ENCODE measurements at places on chromosomes 6 and 20. TPM values are rescaled to one million over a fixed set of nuclear protein-coding genes. Genes with fewer than 3 reads are reported as not detected.

DNA sequence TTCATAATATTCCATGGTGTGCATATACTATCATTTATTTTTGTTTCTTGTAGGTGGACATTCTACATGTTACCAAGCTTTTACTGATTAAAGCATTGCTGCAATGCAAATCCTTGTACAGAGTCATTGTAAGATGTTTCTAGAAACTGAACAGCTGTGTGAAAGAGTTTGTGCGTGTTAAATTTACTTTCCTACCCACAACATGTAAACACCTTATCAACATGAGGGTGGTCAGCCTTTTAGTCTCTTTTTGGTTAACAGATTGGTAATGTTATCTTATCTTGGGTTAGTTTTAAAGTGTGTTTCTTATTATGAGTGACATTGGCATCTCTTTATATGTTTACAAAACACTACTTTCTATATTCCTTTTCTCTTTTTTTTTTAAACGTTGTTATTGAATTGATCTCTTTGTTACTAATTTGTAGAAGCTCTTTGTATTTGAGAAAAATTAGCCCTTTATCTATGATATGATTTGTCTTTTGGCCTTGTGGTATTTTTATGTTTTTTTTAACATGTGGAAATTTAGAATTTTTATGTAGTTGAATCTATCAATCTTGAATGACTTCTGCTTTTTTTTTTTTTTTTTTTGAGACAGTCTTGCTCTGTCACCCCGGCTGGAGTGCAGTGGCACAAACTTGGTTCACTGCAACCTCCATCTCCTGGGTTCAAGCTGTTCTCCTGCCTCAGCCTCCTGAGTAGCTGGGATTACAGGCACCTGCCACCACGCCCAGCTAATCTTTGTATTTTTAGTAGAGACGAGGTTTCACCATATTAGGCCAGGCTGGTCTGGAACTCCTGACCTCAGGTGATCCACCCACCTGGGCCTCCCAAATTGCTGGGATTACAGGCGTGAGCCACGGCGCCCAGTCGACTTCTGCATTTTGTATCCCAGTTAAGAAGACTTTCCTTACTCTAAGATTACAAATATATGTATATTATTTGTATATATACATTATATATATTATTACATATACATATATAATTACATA lies 112.1 kb downstream of the TCP11 start:
- no peak overlapping the region for H3K27ac ChIP-seq
- DNase-seq: no peak
- peaks cover 30% of the 10 kb centered on the region for H3K4me1 ChIP-seq
- H3K4me3 ChIP-seq: no peak overlapping the region

CLDN20 gene
- total RNA-seq: not detected

TGM2 gene
- 0.72 TPM for total RNA-seq

TFEB gene
- total RNA-seq: 0.48 TPM

- no peak overlapping the region for H3K4me3 ChIP-seq
- no peaks in the 10 kb centered on the region for H3K4me1 ChIP-seq
- H3K27ac ChIP-seq: no peak overlapping the region
- H3K36me3 ChIP-seq: no peaks in the 10 kb centered on the region
- no peak for DNase-seq
Observed at GRCh38 chr20:55596431-55596830, 408.9 kb downstream of the CBLN4 start.

DNA sequence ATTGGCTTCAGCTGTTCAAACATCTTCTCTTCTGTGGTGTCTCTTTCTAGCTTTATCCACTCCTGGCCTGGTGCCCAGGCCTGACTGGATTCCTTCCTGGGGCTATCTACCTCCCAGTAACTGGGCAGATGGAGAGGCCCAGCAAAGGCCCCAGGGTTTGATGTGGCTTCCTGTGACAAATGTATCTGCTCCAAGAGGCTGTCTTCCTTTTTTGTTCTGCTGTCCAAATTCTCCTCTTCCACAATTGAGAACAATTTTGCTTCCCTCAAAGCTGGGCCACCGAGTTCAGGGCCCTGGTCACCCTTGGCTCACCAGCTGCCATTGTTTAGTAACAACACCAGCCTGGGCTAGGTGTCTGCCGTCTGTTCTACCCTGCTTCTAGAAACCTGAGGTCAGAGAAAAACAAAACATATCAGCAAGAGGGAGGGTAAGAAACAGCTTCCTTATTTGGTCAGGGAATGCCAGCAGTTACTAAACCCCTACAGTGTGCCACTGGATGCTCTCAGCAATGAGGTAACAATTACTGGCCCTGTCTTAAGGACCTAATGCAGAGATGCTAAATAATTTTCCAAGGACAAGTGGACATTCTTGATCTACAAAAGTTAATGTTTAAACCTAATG lies 3.9 kb downstream of the ZFP57 start:
- no peak for DNase-seq
- no peak overlapping the region for H3K4me3 ChIP-seq
- no peaks in the 10 kb centered on the region for H3K27me3 ChIP-seq
- H3K27ac ChIP-seq: peak overlapping the region; percentile 92

DNA sequence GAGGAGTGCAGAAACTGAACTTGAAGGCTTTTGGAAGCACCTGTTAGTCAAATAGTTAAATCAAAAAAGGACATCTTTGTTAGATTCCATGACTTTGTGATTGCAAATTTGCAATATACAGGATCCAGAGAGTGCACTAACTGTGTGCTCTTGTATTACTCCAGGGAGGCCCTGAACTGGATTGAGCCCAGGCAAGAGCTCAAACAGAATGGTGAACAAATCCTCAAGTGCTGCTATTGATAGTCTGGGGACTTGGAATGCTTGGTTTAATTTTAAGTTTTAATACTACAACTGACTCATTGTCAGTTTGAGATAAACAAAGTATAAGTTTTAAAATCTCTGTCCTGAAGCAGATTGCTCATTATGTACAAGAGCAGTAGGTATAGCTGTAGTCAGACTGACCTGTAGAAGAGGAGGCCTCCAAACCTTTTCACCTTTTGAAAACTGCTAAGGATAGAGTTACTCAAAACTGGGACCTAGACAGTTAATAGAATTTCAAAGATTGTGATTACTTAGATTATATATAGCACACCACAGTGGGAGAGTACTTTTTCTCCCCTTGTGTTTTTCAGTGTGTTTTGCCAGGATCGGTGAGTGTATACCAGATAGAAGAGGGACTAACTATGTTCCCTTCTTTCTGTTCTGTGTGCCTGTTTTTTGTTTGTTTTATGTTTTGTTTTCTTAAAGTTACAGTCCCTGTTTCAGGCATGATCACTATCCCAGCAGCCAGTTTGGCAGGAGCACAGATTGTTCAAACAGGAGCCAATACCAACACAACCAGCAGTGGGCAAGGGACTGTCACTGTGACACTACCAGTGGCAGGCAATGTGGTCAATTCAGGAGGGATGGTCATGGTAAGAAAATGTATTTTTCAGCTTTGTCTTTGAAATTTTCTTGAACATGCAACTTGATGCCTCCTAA lies 18.3 kb downstream of the NFYA start:
- H3K36me3 ChIP-seq: peaks cover 32% of the 10 kb centered on the region
- no peak overlapping the region for H3K4me3 ChIP-seq
- H3K27ac ChIP-seq: no peak overlapping the region
- H3K27me3 ChIP-seq: no peaks in the 10 kb centered on the region

DNA sequence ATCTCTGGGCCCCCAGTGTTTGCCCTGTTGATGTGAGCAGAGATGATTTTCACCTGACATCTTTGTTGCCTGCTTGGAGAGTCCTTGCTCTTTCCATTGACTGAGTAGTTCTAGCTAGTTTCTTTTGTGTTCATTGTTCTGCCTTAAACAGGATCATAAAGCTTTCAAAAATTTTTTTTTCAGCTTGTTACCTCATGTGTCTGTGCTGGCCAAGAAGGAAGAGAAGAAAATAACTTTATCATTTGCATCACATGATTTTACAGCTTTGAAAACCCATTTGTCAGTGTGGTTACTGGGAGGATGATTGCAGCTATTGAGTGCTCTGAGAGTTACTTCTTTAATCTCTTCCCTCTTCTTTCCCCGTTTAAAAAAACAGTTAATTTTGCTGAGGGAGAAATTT lies 16.0 kb downstream of the FOXO3 start:
- DNase-seq: no peak
- no peak overlapping the region for H3K27ac ChIP-seq
- H3K27me3 ChIP-seq: no peaks in the 10 kb centered on the region
- H3K36me3 ChIP-seq: peaks cover 17% of the 10 kb centered on the region
- peaks cover 8% of the 10 kb centered on the region for H3K4me1 ChIP-seq

- H3K36me3 ChIP-seq: no peaks in the 10 kb centered on the region
- H3K27ac ChIP-seq: no peak overlapping the region
Observed at GRCh38 chr20:13865791-13866351, 81.0 kb downstream of the NDUFAF5 start.

SYTL3 gene
- total RNA-seq: 2.1 TPM

DNA sequence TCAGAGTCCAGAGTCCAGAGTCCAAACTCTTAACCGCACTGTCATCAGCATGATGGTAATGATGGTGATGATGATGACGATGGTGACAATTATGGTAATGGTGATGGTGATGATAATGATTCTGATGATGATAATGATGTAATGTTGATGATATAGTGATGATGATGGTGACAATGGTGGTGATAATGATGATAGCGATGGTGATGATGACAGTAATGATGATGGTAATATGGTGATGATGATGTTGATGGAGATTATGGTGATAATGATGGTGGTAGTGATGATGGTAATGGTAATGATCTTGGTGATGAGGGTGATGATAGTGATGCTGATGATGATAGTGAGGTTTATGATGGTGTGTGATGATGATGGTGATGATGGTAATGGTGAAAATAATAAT lies 367.8 kb upstream of the CDH4 start:
- H3K27ac ChIP-seq: no peak overlapping the region
- no peaks in the 10 kb centered on the region for H3K4me1 ChIP-seq
- H3K27me3 ChIP-seq: peaks cover 28% of the 10 kb centered on the region
- no peak for DNase-seq
- no peaks in the 10 kb centered on the region for H3K36me3 ChIP-seq

GRCh38 chr6:30903236-30903635 lies 4.8 kb upstream of the GTF2H4 start:
- no peak for DNase-seq

DNA sequence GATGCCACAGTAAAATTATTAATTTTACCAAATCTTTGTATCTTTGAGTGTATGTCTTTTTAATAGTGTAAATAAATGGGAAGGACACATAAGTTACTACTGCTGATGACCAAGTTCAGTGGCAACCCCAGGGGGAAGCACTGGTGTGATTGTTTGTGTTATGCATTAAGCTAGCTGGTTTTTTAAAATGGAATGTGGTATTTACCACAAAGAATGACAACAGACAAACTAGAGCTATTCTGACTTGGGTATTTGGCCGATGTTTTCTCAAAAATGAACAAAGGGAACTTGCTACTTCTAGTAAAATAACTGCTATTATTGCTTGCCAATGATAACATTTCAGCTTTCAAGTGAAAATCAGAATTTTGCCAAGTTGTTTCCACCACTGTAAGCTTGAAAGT lies 2.9 kb downstream of the FNDC1 start:
- H3K4me1 ChIP-seq: peaks cover 4% of the 10 kb centered on the region
- H3K36me3 ChIP-seq: no peaks in the 10 kb centered on the region
- no peak overlapping the region for H3K4me3 ChIP-seq
- H3K27me3 ChIP-seq: peaks cover 87% of the 10 kb centered on the region
- no peak overlapping the region for H3K27ac ChIP-seq

DNA sequence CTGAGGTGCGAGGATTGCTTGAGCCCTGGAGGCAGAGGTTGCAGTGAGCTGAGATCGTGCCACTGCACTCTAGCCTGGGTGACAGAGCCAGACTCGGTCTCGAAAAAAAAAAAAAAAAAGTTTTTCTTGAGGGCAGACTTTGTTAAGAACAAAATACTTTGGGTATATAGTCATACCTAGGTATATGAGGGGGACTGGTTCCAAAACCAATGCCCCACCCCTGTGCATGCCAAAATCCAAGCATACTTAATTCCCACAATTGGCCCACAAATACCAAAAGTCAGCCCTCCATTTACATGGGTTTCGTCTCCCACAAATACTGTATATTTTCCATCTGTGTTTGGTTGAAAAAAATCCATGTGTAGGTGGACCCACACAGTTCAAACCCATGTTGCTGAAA lies 119.9 kb downstream of the INSM1 start:
- no peak overlapping the region for H3K4me3 ChIP-seq
- no peak overlapping the region for H3K27ac ChIP-seq
- H3K4me1 ChIP-seq: peaks cover 40% of the 10 kb centered on the region
- no peak for DNase-seq
- H3K27me3 ChIP-seq: no peaks in the 10 kb centered on the region

ULBP1 gene
- 0.64 TPM for total RNA-seq

DNA sequence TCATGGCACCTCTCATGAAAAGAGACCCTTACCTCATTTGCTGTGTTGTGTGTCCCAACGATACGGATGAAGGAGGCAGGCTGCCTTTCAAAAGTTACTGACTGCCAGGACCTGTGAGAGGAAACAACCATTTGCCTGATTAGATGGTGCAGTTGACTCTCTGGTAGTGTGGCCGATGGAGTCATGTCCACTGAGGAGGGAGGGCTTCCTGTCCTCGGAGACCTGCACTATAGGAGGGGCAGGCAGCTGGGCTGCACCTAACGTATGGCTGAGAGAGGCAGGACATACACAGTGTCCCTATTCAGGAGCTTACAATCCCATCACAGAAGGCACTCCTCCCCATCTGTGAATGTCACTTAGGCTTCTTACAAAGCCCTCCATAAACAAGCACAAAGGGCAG lies 373.0 kb downstream of the ZFAND3 start:
- H3K4me3 ChIP-seq: no peak overlapping the region
- H3K36me3 ChIP-seq: peaks cover 1% of the 10 kb centered on the region
- H3K27ac ChIP-seq: no peak overlapping the region
- peaks cover 9% of the 10 kb centered on the region for H3K4me1 ChIP-seq
- no peak for DNase-seq

PSMG4 gene
- total RNA-seq: 18.9 TPM

GRCh38 chr6:158962371-158962770 lies 37.6 kb downstream of the RSPH3 start:
- no peak overlapping the region for H3K4me3 ChIP-seq
- H3K4me1 ChIP-seq: peaks cover 5% of the 10 kb centered on the region
- peaks cover 27% of the 10 kb centered on the region for H3K36me3 ChIP-seq
- no peak overlapping the region for H3K27ac ChIP-seq
- DNase-seq: no peak

ISM1 gene
- total RNA-seq: 0.36 TPM

UBE2V1 gene
- 150 TPM for total RNA-seq

- no peak overlapping the region for H3K27ac ChIP-seq
- H3K36me3 ChIP-seq: peaks cover 9% of the 10 kb centered on the region
- H3K4me1 ChIP-seq: no peaks in the 10 kb centered on the region
- H3K27me3 ChIP-seq: peaks cover 14% of the 10 kb centered on the region
- H3K4me3 ChIP-seq: no peak overlapping the region
Observed at GRCh38 chr6:157592541-157592940, 211.6 kb downstream of the ZDHHC14 start.

XKR7 gene
- 2.7 TPM for total RNA-seq

- H3K36me3 ChIP-seq: no peaks in the 10 kb centered on the region
- H3K27me3 ChIP-seq: peaks cover 31% of the 10 kb centered on the region
- peaks cover 3% of the 10 kb centered on the region for H3K4me1 ChIP-seq
- no peak overlapping the region for H3K4me3 ChIP-seq
Observed at GRCh38 chr6:33895296-33895695, 91.5 kb upstream of the MLN start.

DNA sequence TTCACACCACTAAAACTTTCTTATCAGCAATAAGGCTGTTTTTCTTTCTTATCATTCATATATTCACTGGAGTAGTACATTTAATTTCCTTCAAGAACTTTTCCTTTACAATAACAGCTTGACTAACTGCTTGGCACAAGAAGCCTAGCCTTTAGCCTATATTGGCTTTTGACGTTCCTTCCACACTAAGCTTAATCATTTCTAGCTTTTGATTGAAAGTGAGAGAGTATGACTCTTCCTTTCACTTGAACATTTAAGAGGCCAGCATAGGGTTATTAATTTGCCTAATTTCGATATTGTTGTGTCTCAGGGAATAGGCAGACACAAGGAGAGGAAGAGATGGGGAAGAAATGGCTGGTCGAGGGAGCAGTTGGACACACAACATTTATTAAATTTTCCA lies 23.6 kb downstream of the THEMIS start:
- no peak overlapping the region for H3K4me3 ChIP-seq
- no peaks in the 10 kb centered on the region for H3K36me3 ChIP-seq
- no peaks in the 10 kb centered on the region for H3K4me1 ChIP-seq
